ENCODE measurements at places on chromosomes 2 and 18.

- DNase-seq, result no peak
Measured at GRCh38 chr18:42958353-42958752, 157.1 kb downstream of the RIT2 start.

DNA sequence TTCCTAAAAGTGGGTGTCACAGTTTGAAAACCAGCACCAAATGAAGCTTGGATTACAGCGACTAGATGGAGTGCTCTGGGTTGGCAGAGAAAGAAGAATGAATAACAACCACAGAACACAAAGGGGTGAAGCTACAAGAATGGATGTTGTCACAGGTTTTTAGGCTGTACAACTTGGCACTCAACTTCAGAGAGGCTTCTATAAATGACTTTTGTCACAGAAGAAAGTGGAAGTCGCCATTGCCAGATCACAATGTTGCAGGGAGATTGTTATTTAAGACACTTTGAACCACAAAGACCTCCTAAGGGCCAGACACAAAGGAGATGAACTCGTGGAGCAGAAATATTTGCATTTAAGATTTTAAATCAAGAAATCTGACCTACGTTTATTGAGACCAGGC is 354.2 kb downstream of the CDH7 start:
- no peak for DNase-seq

- DNase-seq, result no peak
Measured at GRCh38 chr2:38448692-38449410, 71.8 kb upstream of the ATL2 start.

DNA sequence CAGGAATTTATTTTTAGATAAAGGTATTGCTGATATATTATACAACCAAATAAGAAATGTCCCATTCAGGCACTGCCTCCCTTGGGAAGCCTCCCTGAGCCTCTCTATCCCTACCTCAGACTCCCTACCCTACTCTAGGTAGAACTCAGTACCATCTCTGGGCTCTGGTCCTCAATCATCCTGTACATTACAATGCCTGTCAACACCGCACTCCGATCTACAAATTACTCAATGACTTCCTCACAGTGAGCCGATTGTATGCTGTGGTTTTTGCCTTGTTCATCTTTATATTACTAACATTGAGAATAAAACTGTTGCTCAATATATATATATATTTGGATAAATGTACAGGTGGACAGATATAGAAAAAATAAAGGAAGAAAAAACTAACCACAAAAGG is 207.5 kb downstream of the STK39 start:
- no peak for DNase-seq

DNA sequence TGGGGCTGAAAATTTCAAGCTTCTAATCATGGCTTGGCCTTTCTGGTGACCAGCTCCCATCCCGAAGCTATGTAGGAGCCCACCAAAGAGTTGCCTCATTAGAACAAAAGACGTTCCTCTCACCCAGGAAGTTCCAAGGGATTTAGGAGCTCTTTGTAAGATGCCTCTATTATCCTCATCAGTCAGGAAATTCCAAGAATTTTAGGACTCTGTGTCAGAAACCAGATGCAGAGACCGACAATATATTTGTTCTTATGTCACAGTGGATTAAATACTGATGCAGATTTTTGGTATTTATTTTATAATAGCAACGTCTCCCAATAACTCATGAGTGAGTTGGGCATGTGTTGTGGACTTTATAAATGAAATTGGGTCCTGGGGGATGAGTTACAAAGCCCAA is 91.8 kb upstream of the SKOR2 start:
- DNase-seq, result peak; percentile 27

DNA sequence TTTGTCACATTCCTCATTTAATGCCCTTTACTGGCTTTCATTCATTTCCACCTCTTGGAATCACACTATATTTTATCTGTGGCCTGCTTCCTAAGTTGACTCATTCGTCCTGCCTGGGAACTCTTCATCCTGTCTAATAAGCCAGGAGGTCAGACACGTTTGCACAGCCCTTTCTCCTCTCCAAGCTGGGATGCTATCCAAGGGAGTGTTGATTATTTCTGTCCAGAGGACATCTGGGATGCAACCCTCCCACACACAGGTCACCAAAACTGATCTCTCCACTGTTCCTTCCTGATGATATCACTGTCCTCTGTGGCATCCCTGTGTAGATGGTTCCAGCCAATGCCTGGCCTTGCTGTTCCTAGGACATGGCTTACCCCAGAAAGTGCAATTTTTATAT is 79.8 kb upstream of the NOSTRIN start:
- peak; percentile 66 for DNase-seq

DNA sequence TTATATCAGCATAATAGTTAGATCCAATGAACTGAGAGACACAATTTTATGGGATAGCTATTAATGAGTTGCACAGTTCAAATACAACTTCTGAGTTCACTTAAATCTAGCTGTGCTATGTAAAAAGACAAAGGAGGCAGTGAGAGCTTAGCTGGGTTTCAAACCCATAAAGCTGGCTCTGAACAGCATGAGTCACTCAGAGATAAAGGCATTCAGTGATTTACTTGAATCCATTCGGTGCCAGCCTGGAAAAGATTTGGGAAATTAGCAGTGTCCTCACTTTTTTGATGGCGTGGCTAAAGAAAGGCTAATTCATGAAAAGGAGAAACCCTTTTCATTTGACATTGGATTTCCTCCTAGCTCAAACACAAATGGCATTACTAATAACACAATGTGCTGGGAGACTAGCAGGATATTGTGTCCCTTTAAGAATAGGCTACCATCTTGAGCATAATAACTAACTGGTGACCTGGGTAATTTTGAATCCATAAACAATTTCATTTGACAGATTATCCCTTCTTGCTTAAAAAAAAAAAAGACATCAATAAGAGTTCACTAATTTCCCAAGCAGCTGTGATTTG is 98.4 kb upstream of the NEUROD1 start:
- DNase-seq, result peak; percentile 48

DNA sequence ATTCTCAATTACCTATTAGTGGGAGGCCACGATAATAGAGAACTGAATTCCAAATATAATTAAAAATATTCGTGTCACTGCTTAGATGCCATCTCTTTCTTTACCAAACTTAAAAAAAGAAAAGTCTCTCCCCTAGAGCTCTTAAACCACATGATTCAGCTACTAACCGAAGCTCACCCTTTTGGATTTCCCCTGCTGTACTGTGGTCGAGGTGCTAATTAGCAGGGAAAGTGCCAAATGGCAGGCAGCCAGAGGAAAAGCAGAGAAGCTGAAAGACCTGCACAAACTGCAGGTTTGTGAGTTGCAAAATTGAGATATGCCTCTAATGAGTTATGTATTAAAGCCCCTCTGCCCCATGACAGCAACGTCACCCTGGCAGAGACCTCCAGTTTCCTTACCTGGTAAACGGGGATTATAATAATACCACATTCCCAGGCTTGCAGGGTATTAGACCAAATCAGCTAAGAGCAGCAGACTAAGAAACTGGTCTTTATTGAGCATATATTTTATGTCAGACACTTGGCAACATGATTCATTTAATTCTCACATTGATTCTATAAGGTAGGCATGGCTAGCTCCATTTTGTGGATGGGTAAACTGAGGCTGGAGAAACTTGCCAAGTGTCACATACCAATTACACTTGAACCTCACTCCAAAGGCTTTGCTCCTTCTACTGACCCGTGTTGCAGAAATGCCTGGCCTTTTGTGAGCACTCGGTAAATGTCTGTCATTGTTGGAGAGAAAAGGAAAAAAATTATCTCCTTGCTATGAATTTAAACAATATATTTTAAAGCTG is 259.7 kb downstream of the LPIN1 start:
- no peak for DNase-seq

DNA sequence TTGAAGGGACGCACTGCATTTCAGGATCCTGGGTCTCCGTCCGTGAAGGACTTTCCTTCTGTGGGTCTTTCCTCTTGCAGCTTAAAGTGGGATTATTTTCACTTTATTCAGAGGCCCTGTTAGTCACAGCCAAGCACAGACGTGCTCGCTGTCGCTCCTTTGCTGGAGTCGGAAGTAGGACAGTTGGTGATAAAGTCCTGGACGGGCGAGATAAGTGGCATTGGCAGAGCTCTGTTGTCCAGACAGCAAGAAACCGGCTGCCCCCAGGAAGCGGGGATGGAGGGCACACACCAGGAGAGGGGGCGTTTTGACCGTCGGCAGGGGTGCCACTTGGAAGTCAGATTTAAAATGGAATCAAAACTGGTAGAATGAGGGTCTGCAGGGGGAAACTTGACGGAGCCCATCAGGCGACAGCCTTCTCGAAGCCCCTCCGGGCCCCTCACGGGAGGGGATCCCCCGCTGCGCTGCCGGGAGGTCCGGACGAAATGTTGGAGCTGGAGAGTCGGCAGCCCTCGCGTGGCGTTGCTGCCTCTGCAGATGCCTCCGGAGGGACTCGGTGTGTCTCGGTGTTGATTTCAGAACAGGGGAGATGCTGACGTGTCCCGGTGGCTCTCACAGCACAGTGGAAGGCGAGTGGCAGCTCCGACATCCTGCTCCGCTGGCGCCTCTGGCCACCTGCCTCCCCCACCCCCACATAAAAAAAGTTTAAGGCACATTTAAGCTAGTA is 124.2 kb downstream of the NFATC1 start:
- DNase-seq, result peak; percentile 17

DNA sequence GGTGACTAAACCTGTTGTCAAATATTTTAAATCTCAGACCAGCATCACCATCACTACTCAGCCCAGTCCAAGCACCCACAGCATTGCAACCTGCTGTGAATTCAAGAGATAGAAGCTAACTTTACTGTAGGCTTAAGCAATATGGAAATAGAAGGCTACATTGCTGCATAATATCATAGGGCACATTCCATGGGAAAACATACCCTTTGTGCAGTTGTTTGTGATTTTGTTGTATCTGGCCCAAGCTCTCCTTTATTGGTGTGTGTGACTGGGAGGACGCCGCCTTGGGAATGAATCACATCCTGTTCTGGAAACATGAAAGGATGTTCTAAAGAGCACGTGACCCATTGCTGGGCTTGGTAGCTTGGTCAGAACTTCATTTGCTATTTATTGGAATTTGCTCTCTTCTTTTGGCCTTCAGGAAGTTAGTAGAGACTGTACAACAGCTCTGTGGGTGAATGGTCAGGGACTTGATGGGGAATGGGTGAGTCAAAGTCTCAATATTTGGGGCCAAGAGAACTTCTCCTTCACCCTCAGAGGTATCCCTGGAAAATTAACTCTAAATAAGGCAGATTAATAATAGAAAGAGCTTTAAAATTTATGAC is 106.8 kb upstream of the SERPINE2 start:
- DNase-seq, result peak; percentile 98

DNA sequence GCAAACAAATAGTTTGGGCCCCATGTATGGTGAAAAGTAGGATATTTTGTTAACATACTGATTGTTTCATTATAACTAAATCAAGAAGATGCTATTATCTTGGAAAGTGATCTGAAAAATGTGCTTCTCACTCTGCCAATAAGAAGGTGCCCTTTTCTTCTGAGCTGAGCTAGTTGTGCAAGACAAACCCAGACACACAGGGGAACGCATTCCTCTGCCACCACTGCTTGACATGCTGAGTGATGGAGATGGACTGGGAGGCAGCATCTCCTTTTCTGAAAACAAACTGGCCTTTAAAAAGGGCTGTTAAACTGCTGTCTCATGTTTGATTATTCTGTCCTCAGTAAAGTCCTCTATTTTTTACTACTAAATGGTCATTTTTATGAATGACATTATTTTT is 1989.9 kb upstream of the CELF4 start:
- no peak for DNase-seq

GRCh38 chr2:216041438-216041837 is 28.1 kb upstream of the MREG start:
- DNase-seq, result no peak

DNA sequence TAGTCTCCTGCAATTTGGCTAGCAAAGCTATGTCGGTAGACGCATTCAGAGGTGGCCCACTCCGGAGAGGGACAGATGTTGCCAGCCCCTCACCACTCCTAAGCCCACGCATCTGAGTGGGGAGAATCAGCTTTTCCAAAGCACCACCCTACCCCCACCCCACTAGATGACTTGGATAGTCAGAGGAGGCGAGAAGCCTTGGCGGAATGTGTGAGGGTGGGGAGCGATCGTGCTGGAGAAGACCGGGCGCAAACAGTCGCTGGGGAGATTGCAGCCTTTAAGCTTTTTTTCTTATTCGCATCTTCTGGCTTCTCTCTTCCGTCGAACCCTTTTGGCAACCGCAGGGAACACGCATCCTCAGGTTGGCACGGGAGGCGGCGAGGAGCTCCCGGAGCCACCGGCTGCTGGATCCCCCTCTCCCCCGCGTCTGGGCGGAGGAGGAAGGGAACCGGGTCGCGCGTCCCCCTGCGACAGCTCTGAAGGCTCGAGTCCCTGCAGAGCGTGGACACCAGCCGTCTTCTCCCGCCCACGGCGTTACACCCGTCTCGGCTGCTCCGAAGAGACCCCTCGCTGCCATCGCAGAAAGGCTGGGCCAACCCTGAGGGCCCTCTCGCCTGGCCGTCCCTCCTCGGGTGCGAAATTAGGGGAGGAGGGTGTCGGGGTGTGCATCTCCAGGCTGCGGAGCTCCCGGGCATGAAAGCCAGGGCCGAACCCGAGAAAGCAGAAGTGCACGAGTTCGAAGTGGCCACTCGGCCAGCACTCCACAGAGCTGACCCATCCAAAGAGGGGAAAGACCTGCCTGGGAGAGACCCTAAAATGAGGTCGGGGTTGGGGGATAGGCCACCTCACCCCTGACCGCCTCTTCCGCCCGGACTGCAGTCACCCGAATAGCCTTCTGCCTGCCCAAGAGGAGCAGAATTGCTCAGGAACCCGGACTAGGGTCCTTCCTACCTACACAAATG is 12.2 kb downstream of the EVX2 start:
- DNase-seq, result no peak

- peak; percentile 79 for DNase-seq
Measured at GRCh38 chr2:187982668-187983067, 309.0 kb upstream of the GULP1 start.
